ENCODE measurements at places on chromosomes 7 and 10.

- no peak for DNase-seq
Observed at GRCh38 chr10:91220954-91221675, 652 bp downstream of the PCGF5 start.

DNA sequence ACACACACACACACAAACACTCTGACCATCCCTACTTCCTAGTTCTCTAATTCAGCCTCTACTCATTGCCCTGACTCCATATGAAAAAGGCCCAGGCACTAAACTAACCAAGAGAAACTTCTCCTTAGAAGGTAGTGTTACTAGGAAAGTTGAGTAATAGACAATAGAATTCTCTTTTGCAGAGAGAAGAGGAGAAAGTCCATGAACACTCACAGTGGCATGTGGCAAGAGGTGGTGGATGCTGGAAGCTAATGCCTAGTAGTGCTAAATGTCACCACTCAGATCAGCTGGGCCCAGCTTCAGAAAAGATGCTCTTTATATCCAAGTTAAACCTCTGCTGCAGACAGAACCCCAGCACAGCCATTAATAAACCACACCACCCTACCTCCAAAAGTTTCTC, 58.2 kb downstream of the SORBS1 start:
- DNase-seq = no peak

DNA sequence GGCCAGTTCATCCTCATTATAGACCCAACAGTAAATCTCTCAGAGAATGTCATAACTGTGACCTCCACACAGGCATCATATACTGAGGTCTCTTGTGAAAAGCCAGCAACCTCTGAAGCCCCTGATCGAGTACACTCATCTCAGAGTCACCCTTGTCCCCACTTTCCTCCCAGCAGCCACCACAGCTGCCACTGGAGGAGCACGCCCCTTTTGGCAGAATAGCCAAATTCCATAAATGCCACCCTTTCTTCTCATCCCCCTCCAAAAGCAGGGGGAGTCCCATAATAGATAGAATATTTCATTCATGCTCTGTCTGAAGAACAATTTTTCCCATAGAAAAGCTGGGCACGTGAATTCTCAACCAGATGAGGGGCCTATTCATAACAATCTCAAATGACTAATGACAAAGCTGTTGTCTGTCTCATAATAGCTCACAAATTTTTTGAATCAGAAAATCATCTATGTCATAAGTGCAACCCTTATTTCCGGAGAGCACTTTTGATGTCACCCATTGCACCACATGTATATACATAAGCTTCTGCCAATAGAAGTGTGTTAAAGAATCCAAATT, 47.4 kb downstream of the SGMS1 start:
- DNase-seq = no peak

GRCh38 chr10:108783897-108784296, 1139.4 kb downstream of the XPNPEP1 start:
- DNase-seq = no peak

DNA sequence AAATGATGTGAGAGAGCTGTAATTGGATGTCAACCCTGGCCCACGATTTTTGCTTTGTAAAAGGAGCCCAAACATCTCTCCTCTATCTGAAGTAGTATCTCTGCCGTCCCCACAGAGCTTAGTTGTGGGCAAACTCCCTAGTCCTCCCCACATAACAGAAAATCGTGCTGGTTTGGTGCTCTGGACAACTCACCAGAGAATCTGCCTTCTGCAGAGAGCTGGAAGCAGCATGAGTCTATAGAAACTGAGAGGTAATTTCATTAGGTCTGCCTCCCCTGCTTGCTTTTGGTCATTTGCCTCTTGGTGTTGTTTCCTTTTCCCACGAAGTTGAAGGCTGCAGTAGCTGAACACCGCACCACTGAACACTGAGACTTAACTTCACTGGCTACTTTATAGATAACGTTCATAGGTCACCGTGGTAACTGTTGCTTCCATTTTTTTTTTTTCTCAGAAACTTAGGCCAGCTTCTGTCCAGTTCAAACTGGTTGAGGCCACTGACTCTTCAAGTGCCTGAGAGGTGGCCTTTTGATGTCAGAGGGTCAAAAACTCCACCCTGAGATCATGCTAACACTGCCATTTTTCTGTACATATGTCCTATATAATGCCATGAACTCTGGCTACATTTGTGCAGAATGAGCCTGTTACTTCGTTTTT, 3.3 kb upstream of the CDCA7L start:
- DNase-seq = no peak
